ENCODE measurements at places on chromosomes 13 and 19.

DNA sequence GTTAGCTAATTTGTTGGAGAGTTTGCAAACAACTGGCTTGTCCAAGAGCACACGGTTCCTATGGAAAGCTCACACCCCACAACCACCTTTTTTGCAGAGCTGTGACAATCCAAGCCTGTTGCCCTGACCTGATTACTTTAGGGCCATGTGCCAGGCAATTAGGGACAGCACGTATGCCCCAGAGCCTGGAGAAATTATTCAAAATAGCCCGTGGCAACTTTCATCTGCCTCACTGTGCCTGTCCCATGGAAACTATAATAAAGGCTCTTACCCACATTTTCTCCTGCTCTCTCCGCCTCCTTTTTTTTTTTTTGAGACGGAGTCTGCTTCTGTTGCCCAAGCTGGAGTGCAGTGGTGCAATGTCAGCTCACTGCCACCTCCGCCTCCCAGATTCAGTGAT lies 18.6 kb upstream of the FBN3 start:
- no peak for DNase-seq

DNA sequence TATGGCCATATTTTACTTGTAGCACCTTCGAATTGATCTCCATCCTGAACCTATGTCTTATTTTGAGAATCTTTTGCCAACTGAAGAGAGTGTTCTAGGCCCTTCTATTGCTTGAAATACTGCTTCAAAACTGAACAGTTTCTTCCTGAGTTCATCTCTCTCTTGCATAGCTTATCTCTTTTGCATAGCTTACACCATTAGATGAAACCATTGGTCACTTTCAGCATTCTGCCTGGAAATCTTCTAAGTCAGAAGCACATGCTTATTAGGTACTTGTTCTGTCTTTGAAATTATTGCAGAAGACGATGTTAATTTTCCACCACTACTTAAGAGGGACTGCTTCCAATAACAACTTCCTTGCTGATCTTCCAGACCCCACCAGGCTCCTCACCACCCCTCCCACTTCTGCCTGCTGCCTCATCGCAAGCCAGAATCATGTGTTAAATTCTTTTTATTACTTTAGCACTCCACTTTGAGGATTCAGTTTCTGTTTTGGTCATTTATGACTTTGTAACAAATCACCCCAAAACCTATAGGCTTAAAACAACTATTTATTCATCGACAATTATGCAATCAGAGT lies 122.4 kb upstream of the MAB21L1 start:
- no peak for DNase-seq

- no peak for DNase-seq
Observed at GRCh38 chr13:66703597-66703996, 526.5 kb downstream of the PCDH9 start.

DNA sequence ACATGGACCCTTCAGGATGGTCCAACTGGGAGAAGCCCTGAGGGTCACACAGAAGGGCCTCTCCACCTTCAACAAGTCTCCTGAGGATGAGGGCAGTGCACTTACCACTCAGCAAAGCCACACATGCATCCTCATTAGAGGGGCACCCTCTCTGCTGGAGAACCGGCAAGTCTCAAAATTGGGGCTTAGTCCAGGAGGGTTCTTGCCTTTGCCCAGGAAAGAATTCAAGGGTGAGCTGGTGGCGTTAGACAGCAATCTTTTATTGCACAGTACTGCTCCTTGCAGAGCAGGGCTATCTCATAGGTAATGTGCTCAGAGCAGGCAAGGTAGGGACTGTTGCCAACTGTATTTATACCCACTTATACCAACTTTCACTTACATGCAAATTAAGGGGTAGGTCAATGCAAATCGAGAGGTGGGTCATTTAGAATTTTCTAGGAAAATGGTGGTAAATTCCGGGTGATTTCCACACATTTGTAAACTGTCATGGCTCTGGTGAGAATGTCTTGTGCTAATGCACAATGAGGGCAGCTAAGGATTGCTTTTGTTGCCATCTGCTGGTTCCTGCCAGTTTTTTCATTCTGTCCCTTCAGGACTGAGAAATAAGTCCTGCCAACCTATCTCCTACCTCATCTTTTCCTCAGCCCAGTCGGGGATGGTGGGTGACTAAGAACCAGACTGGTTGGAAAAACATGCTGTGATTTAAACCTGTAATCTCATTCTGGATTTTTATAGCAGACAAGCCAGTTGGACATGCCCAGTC lies 27.8 kb upstream of the IGSF23 start:
- peak; percentile 21 for DNase-seq

Measured in NCI-H146 (cell line).